ENCODE measurements at places on chromosomes 4 and X.

DNA sequence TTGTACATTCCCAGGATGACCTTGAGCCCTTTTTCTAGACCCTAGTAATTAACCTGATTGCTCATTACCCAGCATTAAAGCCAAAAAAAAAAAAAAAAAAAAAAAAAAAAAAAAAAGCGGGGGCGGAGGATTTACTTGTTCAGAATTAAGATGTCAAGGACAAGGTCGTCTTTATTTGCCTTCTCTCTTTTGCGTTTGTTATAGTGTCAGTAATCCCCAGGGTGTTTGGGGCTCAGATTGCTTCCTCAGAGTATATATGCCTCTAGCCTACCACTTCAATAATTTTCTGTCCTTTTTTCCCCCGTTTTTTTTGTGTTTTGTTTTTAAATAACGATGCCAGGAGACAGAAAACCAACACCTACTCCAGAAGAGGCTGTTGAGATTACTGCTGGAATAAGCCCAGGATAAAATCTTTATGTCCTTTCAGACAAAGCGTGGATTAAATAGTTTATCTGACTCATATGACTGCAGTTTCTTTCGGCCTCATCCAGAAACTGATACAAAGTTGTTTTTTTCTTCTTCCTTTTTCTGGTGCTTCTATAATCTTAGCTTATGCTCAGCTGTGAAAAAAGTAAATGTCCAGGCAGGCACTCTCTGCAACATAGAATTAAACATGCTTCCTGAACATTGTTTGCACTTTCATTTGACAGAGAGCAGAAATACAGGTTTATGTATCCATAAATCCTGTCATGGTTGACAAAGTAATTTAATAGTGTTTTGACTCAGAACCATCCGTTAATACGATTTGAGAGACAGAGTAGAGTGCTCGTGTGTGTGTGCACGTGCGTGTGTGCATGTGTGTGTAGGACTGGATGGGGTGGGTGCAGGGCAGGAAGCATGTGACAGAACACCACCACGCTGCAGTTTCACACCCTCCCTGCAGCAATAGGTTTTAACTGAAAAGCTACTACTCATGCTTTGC, 138.6 kb downstream of the AFF1 start:
- DNase-seq, result no peak

DNA sequence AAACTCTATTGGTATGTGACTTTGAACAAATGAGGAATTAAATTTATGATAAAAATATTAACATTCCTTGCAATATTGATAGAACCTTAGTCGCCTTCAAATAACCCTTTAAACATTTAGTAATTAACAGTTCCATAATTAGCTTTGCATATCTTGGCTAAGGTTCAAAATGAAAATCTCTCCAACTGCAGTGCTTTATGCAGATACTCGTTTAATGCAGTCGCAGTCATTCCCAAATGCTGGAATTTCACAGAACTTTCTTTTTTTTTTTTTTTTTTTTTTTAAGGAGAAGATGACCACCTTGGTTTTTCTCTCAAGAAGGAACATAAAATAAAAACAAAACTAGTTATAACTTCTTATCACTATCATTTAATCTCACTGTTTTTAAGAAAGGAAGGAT, 5.2 kb downstream of the RAPGEF2 start:
- DNase-seq, result no peak

GRCh38 chr4:5446595-5447226, 261.6 kb downstream of the EVC2 start:
- DNase-seq, result no peak

- no peak for DNase-seq
Measured at GRCh38 chrX:96126182-96126581, 558.5 kb upstream of the DIAPH2 start.

DNA sequence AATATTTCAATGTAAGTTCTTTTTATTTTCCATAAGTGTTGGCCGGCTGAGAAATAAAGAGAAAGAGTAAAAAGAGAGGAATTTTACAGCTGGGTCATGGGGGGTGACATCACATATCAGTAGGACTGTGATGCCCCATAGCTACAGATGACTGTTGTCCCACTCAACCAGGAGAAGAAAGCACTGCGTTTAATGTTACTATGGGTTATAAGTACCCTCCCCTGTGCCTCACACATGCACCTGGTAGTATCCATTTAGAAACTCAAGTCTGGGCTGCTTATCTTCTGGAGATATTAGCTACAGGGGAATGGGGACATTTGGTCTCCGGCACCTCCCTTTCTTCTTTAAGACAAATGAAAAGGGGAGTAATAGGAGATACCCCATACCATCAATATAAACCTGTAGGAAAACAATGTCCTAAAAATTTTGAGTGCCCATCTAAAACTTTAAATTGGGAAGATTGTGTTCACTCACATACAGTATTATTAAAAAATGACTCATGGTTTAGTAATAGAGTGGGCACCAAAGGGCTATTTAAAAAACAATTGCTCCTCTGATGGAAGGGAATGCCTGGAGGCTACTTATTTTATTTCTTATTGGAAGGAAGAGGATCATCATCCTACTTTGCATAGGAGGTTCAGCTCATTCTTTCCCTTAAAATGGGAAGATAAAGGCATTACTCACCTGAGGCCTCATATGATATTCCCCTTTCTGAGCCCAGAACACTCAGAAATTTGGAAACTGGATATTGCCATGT, 18.2 kb downstream of the UGT2B11 start:
- no peak for DNase-seq

DNA sequence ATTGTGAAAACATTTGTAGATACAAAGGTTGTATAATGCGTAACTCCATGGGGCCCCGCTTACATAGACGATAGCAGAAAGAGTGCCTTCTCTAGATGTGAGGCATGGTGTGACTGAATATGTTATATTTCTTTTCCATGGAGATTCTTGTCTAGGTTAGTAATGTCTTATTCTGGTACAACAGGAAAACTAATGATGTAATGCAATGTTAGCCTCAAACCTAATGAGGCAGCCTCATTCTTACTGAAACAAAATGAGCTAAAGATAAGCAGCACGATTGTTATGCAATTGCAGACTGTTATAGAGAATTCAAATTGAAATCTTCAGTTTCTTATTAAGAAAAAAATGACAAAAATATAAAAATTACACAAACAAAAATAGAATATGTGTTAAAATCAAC, 171.1 kb upstream of the ANKRD50 start:
- DNase-seq, result no peak

GRCh38 chrX:124646403-124646802, 300.0 kb downstream of the SH2D1A start:
- DNase-seq, result no peak

DNA sequence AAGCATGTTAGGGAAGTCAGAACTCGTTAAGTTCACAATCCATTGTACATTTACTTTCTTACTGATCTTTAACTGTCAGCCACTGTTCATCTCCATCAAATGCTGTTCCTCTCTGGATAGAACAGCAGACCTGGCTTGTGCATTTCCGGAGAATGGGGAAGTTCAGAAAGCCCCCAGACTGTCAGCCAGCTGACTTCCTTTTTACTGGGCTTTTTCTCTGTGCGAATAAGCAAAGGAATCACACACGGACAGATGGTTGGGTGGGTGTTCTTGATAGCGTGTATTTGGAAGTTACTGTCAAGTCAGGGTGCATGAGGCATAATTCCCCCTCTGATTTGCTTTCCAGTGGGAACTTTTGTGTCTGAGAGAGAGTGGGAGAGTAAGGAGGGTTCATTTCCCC, 56.8 kb downstream of the TSPAN7 start:
- DNase-seq, result peak; percentile 59

DNA sequence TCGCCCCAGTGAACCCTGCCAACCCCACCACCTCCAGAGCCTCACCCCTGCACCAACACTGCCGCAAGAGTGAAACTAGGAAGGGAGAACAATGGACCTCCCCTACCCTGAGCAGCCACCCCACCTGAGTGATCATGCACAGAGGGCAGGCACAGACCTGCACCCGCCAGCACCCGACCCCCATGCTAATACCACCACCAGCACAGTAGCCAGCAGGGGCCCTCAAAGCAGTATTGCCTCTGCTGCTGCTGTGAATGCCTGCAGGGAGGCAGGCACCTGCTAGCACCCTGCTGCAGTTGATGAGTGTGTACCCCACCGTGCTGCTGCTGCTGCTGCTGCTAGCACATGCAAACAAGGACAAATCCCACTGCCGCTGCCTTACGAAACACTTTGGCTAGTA, 100.1 kb downstream of the RAB28 start:
- no peak for DNase-seq

DNA sequence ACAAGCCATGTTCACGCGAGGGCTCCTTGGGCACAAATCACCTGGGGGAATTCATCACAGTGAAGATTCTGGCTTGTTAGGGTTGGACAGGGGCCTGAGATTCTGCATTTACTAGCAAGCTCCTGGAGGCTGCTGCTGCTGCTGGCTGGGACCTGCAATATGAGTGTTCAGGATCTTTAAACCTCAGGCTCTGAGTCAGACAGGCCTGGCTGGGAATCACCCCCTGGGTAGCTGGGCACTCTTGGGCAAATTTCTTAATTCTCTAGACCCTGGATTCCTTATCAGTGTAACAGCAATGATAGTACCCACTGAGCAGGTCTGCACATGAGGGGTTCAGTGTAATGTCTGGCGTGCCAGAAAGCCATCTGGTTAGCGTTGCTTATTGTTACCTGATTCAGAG, 101.5 kb downstream of the DHX15 start:
- no peak for DNase-seq

DNA sequence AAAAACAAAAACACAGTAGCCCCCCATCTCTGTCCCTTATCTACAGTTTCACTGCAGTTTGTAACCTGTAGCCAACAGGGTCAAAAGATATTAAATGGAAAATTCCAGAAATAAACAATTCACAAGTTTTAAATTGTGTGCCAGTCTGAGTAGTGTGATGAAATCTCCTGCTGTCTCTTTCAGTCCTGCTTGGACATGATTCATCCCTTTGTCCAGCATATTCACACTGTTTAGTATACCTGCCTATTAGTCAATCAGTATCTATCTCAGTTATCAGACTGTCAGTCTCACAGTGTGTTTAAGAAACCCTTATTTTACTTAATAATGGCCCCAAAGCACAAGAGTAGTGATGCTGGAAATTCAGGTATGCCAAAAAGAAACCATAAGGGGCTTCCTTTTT, 21.9 kb downstream of the CNOT6L start:
- no peak for DNase-seq

DNA sequence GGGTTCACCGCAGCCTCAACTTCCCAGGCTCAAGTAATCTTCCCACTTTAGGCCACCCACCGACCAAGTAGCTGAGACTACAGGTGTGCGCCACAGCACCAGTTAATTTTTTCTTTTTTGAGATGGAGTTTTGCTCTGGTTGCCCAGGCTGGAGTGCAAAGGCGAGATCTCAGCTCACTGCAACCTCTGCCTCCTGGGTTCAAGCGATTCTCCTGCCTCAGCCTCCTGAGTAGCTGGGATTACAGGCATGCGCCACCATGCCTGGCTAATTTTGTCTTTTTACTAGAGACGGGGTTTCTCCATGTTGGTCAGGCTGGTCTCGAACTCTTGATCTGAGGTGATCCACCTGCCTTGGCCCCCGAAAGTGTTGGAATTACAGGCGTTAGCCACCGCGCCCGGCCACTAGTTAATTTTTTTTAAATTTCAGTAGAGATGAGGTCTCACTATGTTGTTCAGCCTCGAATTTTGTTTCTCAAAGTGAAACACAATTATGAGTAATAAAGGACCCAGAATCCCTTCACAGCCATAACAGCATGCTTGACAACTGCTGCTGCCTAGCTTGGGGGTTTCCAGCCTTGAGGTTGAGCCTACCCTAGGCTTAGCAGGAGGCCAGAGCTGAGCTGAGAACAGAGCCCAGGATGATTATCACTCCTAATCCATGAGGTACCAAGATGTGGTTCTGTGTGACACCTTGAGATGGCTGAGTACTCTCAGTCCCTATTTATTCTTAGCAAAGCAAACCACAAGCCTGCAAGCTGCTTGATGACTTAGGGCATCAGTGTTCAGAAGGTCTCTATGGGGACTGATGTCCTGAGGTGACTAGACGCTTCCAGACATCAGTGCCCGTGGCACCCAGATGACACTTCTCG, 41.6 kb upstream of the NKRF start:
- no peak for DNase-seq

GRCh38 chr4:158763462-158763861, 5.4 kb upstream of the FNIP2 start:
- no peak for DNase-seq

GRCh38 chr4:88441696-88442095, 15.2 kb upstream of the HERC5 start:
- no peak for DNase-seq
